ENCODE measurements at places on chromosomes 16 and 17.

DNA sequence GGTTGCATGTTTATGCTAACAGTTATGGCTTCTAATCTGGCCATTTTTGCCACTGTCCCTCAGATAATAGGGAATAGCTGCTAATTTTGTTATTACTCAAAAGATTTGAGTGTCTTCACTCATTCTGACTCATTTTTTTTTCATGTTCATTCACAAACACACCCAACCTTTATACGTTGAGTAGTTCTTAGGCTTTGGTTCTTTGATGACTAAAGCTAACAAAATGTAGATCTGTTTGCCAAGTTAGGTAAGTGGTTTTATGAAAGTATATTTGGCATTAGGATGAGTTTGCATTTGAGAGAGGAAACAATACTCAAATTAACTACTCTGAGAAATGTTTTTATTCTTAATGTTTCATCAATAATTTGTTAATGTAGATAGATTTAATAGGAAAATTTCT, 3.6 kb downstream of the MAP2K4 start:
- no peak for DNase-seq

DNA sequence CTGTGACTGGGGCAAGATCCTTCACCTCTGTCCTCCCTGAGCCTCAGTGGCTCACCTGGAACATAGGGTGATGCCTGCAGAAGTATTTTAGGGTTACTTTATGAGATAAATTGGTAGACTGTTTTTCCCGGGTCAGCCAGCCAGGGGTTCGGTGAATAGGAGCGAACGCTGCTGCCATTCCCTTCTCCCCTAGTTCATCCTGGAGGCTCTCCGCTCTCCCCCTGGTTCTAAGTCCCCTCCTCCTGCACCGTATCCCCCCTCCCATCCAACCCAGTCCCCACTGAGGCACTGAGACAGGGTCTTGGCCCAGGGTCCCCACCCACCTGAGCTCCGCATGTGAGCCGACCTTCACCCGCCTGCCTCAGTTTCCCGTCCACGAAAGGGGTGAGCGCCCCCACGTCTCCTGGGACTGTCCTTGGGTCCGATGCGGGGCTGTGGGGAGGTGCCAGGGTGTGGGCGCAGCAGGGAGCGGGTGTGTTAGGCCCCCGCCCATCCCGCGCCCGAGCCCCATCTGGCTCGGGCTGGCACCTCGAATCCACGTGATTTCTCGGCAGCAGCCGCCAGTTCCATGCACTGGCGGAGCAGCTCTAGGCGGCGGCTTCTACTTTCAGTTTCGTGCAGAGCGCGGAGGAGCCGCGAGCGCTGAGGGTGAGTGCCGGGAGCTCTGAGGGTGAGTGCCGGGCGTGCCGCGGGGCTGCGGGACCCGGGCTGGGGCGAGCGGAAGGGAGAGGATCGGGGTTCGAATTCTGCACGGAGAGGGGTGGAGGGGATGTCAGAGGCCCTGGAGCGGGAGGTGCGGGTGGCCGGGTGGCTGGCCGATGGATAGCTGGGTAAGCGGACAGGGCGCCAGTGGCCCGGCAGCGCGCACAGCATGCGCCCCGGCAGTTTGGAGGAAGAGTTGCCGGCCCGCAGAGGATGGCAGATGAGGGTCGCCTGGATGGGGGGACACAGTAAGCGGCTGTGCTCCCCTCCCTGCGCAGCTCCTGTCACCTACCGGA, at the start of gene NLRC5:
Gene NLRC5, plus strand, starts transcription at position 610 of the 998 bp plus-strand sequence. CDS start 31,156 bp downstream, outside the sequence.
- DNase-seq: peak; percentile 86

- DNase-seq: peak; percentile 94
Observed at GRCh38 chr17:76405967-76406647, 21.7 kb downstream of the SPHK1 start.

DNA sequence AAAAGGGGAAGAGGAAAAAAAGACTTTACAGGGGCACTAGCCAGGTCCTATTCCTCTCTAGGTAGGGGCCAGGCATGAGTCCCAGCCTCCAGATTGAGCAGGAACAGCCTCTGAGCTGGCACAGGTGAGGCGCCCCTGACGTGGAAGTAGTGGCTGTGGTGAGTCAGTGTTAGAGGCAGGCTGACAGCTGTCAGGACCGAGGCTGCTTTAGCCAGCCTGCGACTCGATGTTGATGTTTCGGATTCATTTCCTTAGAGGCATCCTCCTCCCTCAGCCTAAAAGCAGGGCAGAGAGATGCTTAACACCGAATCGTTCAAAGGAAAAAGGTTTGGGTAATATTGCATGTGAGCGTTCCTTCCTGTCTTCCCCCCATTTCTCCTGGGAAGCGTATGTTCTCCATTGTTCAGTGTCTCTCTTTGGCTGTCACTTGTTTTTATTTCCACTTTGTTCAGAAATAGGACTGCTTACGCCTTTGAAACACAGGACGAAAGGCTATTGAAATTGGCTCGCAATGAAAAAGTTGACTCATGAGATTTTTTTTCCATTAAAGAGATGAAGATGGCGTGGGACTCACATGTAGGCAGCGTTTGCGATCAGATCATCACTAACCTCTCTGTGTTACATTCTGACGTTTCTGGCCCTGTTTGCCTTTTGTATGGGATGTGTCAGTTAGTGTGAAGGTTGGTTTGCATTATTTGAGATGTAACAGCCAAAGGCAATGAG, 1.3 kb downstream of the KIAA0513 start:
- DNase-seq: no peak

- no peak for DNase-seq
Observed at GRCh38 chr17:14372905-14373613, 72.2 kb downstream of the HS3ST3B1 start.

- DNase-seq: no peak
Observed at GRCh38 chr17:6241996-6242395, 171.8 kb downstream of the WSCD1 start.

- DNase-seq: no peak
Observed at GRCh38 chr16:12395268-12395667, 408.4 kb downstream of the CPPED1 start.

- peak; percentile 28 for DNase-seq
Observed at GRCh38 chr16:19886073-19886941, 1.7 kb upstream of the GPRC5B start.

- no peak for DNase-seq
Observed at GRCh38 chr17:67829331-67829730, 4.0 kb downstream of the BPTF start.

DNA sequence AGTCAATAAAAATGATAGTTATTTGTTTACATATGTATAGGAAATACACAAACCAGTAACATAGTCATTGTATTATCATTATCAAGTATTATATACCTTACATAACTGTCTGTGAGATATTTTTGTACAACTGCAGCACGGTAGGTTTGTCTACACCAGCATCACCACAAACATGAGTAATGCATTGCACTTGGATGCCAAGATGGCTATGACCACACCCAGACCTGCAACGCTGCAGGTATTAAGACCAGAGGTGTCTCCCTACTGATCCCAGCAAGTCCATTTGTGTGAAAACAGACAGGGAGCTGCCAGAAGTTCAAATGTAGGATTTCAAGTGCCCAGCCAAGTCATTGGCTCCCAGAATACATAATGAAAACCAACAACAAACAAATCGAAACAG, 34.2 kb upstream of the NOS2 start:
- no peak for DNase-seq

DNA sequence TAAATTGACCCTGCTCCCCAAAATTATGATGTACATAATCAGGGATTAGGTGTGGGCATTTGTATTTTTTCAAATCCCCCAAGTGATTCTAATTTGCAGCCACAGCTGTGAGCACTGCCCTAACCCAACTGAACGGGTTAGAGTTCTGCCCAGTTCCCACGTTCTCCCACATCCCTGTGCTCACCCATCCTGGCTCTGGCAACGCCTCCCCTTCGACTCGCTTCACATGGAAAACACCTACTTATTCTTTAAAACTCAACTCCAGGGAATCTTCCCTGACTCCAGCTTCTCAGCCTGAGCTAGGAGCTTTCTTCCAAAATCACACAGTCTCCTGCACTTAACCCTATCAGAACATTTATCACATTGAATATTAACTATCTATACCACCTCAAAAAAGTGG, 17.6 kb upstream of the C16orf82 start:
- DNase-seq: no peak

DNA sequence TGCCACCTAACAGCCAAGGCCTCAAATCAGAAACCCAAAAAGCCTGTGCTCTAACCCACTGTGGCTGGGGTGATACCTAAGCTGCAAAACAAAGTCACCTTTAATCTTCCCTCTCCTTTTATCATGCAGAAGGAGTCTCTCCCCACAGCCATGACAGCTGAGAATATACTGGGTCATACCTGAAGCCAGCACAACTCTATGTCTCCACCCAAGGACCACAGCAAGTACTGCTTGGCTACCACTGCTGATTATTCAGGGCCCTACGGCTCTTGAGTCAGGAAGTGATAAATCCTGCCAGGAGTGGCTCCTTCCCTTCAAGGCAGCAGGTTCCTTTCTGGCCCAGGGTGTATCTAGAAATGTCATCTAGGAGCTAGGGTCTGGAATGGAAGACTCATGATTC, 151.5 kb upstream of the TOM1L1 start:
- no peak for DNase-seq

DNA sequence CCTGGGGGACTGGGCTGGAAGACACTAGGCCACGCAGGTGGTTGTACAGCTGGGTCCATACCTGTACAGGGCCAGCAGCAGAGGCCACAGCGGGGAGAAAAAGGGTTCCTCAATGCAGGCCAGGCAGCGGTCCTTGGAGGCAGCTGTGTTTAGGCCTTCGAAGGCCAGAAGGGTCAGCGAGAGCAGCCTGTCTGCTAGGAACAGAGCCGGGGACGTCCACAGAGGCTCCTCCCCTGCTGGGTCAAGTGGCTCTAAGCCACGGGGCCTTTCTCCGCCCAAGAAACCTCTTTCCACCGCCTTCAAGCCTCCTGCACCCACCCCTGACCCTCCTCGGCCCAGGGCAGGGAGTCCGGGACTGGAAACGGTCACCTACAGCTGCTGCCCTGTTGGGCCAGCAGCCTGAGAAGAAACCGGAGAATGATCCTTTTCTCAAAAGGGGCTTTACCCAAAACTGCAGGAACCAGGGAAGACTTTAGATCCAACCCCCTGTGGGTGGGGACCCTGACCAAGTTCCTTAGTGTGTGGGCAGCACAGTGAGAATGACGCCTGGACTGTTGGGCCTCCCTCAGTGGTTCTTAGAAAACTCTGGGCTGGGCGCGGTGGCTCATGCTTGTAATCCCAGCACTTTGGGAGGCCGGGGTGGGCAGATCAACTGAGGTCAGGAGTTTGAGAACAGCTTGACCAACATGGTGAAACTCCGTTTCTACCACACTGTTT, 8.4 kb upstream of the SPATA2L start:
- DNase-seq: no peak

DNA sequence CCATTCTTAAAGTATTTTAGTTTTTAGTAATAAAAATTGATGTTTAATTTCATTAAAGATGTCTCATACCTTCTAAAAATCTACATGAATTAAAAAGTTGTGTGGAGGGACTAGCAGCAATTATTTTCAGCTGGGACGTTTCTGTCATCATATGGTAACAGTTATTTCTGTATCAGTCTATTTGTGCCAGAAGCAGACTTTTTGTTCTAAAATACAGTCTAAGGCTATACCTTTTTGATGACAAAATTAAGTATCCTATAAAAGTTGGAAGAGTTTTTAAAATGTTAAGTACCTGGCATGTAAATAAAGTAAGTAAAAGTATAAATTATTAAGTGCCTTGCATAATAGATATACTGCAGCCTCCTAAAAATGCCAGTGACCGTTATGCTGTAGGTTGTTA, 5.9 kb downstream of the TAOK1 start:
- DNase-seq: no peak

DNA sequence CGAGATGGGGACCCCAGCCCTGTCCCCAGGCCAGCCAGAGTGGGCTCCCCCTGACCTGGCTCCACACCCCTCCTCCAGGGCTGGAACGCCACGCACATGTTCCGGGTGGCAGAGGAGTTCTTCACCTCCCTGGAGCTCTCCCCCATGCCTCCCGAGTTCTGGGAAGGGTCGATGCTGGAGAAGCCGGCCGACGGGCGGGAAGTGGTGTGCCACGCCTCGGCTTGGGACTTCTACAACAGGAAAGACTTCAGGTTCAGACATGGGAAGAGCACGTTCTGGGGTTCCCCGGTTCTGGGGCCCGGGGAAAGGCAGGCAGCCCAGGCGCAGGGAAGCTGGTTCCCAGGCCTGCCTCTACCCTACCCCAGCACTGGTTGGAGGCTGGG, 4.6 kb downstream of the ACE start:
- DNase-seq: no peak

DNA sequence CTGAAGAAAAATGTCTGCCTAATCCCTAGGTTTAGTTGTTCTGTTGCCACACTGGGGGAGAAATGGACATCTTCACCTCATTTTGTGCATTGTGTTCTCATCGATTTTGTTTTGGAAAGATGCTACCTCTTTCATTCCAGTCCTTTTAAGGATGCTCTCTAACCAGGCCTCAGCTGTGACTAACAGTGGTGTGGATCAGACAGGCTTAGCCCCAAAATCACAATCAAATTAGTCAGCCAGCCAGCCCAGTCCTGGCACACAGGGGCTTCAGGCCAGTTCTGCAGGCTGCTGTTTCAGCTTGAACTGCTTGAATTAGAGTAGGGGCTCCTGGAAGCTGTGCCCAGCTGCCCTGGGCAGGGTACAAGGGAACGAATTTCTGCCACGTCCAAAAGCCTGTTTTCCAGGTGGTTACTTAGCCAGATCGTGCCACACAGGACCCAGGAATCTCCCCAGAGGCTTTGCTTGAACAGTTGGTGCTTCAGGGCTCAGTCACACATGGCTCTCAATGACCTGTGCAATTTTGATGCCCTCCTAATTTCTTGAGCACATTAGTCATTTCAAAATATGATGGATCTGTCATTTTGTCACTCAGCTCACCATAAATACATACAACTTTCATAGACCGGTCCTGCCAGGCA, 60.7 kb downstream of the CLEC16A start:
- no peak for DNase-seq

DNA sequence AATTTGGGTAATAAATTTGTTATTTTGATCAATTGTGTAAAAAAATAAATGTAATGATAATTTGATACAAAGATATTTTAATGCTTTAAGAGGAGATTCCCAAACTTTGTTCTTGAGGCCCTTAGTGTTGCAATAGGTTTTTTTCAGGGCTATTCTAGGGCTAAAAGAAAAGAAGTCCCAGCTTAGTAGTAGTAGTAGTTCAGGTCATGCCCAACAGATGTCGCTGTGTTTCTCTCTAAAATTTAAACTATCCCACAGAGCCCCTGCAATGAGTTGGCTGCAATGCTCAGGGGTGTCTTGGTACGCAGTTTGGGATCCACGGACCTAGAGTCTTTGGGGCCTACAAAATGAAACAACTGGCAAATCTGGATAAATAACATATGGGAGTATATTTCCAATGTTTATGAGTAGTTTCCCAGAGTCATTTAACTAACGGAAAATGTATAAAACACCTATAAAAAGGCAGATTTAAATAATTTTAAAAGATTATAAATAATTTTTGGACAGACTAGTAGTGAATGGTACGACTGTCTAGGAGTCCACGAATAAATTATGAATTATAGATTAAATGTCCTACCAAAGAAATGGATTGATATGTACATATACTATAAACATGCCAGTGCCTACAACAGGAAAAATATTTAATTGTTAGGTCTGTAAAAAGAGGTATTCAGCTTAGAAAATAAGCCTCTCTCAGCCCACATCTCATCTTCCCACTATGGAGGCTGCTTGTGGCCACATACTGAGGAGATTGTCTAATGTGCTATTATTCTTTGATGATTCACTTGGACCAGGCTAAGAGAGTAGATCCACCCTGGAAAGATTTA, 228.5 kb upstream of the PMFBP1 start:
- peak; percentile 22 for DNase-seq

All from COR-L47 (cell line).